ENCODE measurements at places on chromosomes 11 and 22.

DNA sequence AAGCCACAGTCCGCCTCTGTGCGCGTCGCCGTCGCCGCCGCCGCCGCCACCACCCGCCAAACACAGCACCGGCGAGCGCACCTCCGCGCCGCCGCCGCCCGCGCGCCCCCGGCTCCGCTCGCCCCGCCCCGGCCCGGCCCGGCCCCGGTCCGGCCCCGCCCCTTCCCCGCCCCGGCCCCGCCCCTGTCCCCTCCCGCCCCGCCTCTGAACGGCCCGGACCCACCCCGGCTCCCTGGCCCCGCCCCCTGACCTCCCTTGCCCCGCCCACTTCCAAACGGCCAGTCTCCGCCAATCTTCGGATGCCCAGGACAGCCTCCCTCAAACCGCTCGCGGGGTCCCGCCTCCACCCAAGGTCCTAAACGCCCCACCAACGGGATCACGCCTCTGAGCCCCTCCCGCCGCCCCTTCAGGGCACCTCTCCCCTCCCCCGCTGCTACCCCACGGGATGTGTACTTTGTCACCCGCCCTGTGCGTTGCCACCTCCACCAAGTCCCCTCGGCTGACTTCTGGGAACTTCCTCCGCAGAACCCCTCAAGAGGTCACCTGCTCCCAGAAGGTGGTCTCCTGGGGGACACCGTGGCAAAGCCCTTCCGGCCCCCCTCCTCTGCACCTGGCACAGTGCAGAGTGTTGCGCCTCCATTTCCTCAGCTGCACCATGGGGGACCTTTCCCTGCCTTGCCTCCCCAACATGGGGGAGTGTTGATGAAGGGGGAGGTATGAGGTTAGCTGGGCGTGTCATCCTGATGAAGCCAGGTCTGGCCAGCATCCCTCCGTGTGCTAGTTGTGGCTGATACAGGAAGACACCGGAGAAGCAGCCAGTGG is at the start of gene KIAA0930:
TSS of gene KIAA0930 (minus strand) at position 85 of the 822 bp plus-strand sequence. CDS start 191 bp downstream, outside the sequence.
- no peak for DNase-seq

- DNase-seq, result no peak
These were observed 79.3 kb upstream of the SUSD2 start for GRCh38 chr22:24101966-24102365.

GRCh38 chr11:64027651-64028397 is 7.9 kb upstream of the FLRT1 start:
- DNase-seq, result no peak

GRCh38 chr22:50526834-50527801 is 1.7 kb upstream of the SCO2 start:
- no peak for DNase-seq

DNA sequence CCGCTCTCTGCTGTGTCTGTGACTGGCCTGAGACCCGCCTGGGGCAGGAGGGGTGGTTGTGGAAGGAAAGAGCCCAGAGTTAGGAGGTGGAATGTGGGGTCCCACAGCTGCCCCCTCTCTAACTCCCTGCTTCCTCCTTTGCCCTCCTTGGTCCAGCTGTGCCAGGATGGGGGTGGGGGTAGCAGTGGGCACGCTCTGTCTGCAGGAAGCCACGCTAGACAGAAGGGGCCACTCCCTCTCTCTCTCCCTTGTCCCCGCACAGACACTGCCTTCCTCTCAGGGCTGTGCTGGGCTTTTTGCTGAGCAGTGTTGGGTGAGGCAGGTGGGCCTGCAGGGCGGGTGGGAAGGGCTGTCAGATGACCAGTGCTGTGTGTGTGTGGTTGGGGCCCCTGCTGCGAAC is 2.0 kb upstream of the SOX10 start:
- no peak for DNase-seq

- no peak for DNase-seq
These were observed 1344.3 kb downstream of the TBC1D22A start for GRCh38 chr22:48106715-48107259.

DNA sequence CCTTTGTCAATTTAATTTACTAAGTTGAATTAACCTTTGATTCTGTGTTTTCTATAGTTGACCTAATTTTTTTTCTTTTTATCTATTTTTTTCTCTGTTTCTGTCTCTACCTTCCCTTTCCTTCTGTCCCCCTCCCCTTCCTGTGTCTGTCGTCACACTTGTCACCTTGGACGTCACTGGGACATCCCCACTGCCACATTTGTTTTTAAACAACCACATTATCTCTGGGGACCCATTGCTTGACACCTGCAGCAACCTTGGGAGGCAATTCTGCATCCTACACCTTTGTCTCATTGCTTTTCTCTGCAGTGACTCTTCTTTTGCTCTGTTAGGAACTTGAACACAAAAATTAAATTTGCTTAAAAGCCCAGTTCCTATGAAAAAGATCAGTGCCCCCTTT is 51.8 kb upstream of the TTC12 start:
- no peak for DNase-seq

GRCh38 chr11:32374261-32374711 is 61.1 kb downstream of the WT1 start:
- no peak for DNase-seq

DNA sequence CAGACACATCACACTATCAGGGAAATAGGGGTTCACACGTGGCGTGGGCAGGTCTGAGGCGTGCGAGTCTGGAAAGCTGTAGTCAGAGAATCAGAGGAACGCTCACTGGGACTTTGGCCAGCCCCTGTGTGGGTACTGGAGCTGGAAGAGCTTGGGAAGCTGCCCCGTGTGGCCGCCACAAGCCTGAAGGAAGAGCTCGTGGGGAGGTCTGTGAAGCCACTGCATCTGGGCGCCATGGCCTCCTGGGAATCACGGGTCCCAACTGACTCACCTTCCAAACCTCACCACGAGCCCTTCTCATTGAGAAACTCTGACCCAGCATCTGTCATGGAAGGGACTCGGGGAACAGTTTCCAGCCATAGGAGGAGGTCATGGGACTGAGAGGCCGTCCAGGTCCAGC is 5.9 kb upstream of the MRGPRF start:
- no peak for DNase-seq

- no peak for DNase-seq
These were observed 1.0 kb upstream of the PRDM10 start for GRCh38 chr11:130003717-130004001.

- no peak for DNase-seq
These were observed 18.5 kb downstream of the PLEKHB1 start for GRCh38 chr11:73664877-73665276.

DNA sequence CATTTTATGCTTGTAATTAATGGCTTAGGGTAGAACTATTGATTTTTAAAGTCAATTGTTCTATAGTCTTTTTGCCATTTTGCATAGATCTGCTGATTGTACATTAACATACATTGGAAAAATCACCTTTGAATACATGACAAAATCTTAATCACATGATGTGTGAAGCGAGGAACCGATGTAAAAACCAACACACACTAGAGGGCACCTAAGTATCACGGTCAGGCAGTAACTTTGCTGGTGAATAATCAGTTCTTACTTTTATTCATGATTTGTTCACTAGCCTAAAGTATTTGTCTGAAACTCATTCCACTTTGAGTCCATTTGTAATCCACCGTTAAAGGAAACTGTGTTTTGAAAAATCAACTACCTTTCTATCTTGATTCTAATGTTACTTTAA is 28.2 kb downstream of the JHY start:
- no peak for DNase-seq

- no peak for DNase-seq
These were observed 75.1 kb upstream of the TSPAN18 start for GRCh38 chr11:44651535-44652155.

DNA sequence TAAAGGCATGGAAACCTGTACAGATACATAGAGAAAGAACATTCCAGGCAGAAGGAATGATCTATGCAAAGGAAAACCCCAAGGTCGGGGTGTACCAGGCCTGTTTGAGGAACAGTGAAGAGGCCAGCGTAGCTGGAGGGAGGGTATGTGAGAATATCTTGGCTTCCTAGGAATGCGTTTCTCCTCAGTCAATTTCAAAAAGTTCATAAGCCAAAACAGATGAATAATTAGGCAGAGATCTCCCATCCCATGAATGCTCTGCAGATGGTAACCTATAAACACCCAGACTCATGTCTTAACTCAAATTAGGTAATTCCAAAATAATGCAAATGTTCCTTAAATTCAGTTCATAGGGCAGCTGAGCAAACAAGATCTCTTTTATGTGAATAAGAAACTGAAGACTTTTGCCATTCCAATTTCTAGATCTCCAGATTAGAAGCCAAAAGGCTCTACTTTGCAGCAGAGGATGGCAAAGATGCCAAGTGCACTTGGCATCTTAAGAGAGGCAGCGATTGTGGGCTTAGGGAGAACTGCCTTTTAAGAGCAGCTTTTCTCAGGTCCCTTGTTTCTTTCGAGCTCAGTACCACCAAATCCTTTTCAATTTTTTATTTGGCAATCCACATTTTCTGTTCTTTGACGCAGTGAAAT is 13.2 kb downstream of the FAM118B start:
- no peak for DNase-seq

DNA sequence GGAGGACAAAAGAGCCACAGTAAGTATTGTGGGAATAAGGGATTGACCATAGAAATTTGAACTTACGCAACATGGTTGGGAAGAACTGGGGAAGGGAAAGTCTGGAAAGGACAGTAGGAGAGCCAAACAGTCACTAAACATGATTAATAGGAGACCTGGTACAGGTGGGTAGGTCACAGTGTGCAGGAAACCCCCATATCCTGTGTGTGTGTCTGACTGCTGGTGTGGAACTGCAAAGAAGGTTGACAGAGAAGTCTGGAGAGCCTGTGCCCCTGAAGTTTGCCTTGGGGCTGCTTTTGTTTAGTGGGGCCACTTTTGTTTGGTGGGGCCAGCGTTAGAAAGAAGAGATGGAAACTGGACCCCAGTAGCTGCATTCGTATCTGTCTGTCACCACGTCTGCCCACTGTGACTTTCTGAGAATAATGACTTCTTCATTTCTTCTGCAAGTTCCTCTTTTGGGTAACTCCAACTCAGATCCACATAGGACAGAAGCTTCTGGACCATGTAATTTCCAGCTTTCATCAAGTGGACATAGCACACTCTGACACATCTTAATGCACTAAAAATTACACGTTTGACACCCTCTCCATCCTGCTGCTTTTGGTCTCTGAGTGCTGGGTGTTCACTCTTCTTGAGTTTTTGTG is 126.8 kb upstream of the RAG2 start:
- no peak for DNase-seq

GRCh38 chr22:36835903-36836302 is 19.1 kb upstream of the PVALB start:
- no peak for DNase-seq

DNA sequence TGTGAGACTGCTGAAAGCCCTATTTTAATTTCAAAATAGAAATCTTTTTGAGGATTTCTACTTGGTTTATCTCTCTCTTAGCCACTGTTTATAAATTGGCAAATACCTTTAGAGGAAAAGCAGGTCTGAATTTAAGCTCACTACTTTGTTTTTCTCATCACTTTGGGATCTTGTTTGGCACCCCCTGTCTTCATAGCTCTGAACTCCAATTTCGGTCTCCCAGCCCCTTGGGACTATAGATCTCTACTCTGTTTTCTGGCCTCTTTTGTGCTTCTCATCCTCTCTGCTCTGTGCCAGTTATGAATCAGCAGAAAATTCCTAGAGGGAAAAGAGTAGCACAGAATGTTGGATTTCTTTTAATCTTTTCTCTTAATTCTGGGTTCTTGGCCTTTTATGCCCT is 118.3 kb downstream of the CYP2R1 start:
- no peak for DNase-seq

DNA sequence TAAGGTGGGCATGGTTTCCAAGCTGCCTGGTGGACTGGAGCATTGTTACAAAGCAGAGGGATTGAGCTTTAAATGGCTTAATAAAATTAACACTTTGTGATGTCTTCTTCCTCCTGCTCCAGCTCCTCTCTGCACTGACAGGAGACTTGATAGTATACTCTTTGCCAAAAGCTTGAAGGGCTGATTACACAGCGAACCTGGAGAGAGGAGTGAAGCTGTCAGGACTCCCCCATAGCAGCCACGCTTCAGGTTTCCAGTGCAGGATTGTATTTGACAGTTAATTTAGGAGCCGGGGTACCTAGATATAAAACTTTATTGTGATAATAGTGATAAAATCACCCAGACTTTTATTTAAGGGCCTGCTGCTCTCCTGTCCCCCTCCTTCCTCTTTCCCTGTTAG is 50.0 kb downstream of the TRIM44 start:
- no peak for DNase-seq

GRCh38 chr11:128021349-128022006 is 565.9 kb downstream of the ETS1 start:
- DNase-seq, result no peak

DNA sequence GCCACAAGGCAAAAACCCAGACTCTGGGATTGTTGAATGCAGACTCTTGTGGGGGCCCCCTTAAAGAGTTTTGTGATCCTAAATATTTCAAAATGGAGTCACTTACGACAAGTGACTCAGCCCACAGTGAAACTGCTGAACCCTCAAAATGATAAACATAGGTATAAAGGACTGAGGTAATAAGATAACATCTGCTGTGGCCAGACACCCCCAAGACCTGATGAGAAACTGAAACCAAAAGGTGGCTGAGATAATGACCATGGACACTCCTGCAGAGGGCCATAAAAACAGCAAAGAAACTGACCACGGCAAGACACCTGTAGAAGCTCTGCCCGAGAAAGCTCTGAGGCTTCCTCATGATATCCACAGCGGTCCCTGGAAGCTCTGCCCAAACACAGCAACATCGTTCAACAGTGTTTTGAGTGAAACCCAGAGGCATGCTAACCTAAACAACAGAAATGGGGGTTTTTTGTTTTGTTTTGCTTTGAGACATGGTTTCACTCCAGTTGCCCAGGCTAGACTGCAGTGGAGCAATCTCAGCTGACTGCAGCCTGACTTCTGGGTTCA is 1.6 kb upstream of the PLAAT4 start:
- no peak for DNase-seq

DNA sequence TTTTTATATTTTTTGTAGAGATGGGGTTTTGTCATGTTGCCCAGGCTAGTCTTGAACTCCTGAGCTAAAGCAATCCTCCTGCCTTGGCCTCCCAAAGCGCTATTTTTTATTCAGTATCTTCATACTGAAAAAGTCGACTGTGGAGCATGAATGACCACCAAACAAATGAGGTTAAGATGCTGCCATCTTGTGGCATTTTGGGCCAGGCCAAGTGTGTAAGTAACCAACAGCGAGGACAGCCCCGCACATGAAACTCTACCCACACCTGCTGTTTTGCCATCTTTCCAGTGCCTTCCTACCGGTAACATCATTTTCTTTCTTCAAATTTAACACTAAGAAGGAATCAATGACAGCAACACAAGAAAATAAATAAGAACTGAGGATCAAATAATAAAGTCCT is 32.2 kb upstream of the AQP11 start:
- no peak for DNase-seq

DNA sequence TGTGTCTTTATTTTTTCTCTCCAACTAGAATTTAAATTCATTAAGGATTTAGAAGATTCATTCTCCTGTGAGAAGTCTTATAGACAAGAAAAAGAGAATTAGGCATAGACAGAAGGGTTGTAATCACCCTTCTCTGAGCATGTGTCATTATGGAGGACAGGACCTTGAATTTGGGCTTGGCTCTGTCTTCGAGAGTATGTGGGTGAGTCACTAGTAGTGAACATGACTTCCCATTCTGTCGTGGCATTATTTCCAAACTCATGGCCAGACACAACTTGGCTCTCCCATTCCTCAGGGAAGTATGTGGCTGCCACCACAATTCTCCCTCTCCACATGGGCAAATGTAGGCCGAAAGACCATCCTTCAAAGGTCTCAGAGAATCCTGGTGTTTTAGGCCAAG is 14.3 kb upstream of the ANKK1 start:
- DNase-seq, result no peak

- DNase-seq, result no peak
These were observed 13.5 kb upstream of the SPI1 start for GRCh38 chr11:47391711-47392432.

Measured in NCI-H1417 treated with DMSO at 0.1 percent for 48 hours (cell line).